ENCODE measurements at places on chromosomes 3 and 15. TPM values are rescaled to one million over a fixed set of nuclear protein-coding genes. Genes with fewer than 3 reads are reported as not detected.

- no peak for DNase-seq
Measured at GRCh38 chr3:149342413-149343380, 9.3 kb upstream of the TM4SF18 start.

DNA sequence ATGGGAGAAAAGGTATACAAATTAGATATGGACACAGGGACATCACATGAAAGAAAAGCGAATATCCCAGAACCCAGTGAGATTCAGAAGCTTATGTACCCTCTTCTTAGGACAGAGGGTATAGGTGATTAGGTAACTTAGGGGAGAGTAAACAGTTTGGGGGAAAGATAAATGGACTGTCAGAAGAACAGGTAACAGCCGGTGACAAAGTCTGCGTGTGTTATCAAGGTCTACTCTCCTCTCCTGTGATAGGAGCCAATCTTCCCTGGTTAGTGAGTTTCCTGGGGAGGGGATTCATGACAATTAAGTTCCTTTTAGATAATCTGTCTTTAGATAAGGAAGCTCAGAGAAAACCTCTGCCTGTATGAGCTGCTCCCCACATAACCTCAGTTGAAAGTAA is 30.6 kb upstream of the SNRPN start:
- no peak for DNase-seq

- no peak for DNase-seq
Measured at GRCh38 chr3:62824965-62825592, 50.1 kb downstream of the CADPS start.

GRCh38 chr3:63910891-63911290 is 1.3 kb downstream of the SCAANT1 start:
- no peak for DNase-seq

TM4SF1 gene
- 38.8 TPM for total RNA-seq

- DNase-seq = no peak
Measured at GRCh38 chr15:84961707-84962106, 19.9 kb upstream of the PDE8A start.

SMCO1 gene
- total RNA-seq = 0.46 TPM

VPS13C gene
- 79.6 TPM for total RNA-seq
